Fibroblast of skin of right quadriceps (primary cell): ENCODE measurements at places on chromosomes 7 and 10.

DNA sequence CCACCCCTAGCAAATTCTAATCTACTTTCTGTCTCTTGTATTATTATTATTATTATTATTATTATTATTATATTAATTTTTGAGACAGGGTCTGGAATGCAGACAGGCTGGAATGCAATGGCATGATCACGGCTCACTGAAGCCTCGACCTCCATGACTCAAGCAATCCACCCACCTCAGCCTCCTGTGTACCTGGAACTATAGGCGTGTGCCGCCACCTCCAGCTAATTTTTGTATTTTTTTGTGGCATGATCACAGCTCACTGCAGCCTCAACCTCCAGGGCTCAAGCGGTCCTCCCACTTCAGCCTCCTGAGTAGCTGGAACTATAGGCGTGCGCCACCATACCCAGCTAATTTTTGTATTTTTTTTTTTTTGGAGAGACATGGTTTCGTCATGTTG is 2.6 kb upstream of the TMEM139 start:
- no peak for DNase-seq

DNA sequence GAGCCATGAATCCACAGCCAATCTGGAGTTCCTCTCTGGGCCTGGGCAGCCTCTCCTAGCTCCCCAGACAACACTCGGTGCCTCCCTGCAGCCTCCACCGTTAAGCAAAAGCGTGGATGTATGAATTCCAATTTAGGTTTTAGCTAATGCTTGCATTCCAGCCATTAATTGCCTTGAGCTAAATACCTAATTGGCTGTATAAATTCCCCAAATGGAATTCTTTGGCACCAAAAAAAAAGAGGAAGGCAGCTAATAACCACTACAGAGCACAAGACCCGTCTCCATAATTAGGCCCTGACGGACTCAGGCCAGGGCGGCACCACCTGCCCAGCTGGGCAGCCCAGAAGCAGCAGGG is 140.5 kb downstream of the PTPRN2 start:
- DNase-seq, result no peak

GRCh38 chr10:11330383-11331045 is 280.9 kb downstream of the USP6NL start:
- DNase-seq, result peak; percentile 32

DNA sequence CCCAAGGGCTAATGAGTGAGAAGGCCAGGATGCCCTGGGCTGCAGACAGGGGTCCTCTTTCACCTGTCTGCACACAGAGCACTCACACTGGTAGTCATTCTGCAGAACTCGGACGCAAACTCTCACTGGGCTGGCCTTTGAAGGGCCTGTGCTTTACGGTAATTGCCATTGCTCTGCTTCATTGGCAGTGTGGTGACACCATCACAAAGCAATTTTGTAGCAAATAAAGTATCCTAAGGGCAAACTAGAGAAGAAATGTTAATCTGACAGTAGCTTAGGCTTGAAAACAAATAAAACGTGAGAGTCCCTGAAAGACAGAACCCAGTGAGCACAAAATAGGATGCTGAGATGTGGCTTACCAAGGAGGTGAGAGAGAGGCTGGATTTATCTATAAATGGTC is 30.6 kb upstream of the FIGNL1 start:
- no peak for DNase-seq

GRCh38 chr10:69241575-69241974 is 21.4 kb downstream of the HKDC1 start:
- DNase-seq, result no peak

DNA sequence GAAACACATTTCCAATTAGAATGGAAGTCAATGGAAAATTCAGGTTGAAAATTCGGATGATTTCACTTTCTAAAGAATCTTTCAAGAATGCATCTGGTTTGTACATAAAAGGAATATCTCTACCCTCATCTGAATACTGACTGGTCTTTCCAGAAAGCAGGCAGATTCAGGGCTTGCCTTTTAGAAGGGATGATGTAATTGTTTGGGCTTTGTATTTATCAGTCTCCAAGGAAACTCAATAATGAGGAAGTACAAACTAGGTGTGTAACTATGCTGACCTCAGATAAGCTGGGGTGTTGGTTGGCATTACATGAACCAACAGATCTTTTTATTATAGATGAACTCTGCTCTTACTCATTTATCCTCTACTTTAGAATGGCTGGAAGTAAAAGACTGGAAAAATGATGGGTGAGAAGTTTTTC is 24.1 kb downstream of the PDLIM1 start:
- peak; percentile 88 for DNase-seq

DNA sequence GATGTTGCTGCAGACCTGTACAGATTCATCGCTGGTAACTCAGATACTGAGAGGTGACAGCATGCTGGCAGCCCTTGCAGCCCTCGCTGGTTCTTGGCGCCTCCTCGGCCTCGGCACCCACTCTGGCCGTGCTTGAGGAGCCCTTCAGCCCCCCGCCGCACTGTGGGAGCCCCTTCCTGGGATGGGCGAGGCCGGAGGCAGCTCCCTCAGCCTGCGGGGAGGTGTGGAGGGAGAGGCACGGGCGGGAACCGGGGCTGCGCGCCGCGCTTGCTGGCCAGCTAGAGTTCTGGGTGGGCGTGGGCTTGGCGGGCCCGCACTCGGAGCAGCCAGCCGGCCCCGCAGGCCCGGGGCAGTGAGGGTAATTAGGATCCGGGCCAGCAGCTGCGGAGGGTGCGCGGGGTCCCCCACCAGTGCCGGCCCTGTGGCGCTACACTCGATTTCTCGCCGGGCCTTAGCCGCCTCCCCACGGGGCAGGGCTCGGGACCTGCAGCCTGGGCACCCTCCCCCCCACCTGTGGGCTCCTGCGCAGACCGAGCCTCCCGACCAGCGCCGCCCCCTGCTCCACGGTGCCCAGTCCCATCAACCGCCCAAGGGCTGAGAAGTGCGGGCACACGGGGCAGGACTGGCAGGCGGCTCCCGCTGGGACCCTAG is 12.2 kb upstream of the GTPBP10 start:
- DNase-seq, result no peak

DNA sequence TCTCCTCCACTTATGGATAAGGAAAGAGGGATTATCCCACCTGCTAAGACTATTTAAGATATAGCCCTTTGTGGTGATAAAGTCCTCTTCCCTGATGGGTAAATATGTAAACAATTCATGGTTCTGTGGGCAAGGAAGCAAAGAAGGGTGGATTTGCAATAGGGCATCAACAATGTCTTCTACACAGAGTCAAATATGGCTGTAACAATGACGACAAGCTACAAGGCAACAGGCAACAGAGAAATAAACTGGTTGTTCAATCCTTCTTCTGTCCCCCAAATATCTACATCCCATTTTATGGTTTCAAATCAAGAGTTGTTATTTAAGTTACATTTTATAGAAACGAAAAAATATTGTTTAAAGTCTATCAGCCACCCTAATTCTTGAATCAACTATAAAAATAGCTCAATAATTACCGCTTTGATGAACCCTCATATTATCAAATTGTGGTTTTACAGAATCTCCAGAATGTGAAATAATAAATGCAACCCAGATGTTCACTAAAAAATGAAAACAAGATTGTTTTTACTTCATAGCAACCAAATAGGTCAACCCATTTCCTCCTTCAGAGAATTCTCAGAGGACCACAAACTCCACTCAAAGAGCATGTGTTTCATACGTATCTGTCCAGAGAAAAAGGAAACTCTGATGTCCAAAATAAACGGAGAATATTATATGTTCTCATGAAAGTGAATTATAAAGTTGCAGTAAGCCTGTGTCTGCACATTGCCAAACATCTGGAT is 13.8 kb downstream of the CYTH3 start:
- DNase-seq, result peak; percentile 88

DNA sequence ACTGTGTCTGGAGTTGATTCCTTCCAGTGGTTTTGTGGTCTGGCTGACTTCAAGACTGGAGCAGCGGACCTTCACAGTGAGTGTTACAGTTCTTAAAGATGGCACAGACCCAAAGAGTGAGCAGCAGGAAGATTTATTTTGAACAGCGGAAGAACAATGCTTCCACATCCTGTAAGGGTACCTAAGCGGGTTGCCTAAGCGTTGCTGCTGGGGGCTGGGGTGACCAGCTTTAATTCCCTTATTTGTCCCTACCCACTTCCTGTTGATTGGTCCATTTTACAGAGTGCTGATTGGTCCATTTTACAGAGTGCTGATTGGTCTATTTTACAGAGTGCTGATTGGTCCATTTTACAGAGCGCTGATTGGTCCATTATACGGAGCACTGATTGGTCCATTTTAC is 13.2 kb downstream of the AKR1B15 start:
- peak; percentile 66 for DNase-seq

DNA sequence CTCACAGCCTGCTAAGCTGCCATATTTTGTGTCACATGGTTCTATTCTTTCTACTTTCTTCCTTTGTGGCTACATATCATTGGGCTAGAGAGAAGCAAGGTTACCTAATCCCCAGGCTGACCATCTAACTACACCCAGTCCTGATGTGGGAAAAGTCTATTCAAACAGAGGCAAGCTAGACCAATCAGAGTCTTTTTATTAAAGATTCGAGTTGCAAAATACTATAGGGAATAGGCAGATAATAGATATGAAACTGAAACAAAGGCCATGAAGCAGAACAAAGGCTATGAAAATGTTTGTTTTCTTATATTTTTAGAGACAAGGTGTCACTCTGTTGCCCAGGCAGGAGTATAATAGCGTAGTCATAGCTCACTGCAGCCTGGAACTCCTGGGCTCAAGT is 36.7 kb downstream of the MTERF1 start:
- no peak for DNase-seq

DNA sequence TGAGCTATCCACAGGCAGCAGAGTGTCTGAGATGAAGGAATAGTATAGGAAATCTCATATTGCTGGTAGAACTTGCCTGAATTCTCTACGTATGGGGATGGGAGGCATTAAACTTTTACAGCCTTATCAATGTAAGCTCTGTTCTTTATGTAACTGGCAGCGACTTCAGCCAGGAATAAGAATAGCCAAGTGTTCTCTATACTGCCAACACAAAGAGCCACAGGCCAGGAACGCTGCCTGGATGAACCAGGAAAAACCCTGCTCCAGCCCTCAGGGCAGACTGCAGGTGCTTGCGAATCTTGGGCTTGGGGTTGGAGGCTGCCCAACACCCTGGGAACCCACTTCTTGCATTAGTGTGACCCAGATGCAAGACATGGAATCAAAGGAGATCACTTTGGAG is 6.1 kb upstream of the OLAH start:
- no peak for DNase-seq

DNA sequence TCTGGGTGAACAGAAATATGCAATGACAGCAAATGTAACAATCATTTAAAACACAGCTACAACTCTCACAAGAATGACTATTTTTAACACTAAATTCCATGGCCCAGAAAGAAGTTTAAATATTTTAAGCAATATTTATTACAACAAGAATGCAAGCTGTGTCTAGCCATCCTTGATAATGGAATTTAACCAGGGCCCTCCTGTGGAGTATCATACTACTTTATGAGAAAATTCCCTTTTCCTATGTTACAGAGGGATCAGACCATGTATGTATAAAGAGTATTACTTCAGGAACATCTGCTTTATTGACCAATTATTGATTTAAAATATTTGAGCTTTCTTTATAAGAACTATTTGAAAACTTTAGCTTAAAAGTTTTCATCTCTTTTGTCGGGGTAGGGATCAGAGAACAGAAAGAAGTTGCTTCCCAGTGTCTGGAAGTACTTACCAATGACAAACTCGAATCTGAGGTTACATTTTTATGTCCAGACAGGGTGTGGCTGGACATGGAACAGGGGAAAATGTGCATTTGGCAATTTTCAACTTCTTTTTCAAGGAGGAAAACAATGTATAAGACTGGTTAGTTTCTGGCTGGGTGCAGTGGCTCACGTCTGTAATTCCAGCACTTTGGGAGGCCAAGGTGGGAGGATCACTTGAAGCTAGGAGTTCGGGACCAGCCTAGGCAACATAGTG is 48.3 kb upstream of the NRBF2 start:
- DNase-seq, result peak; percentile 50

DNA sequence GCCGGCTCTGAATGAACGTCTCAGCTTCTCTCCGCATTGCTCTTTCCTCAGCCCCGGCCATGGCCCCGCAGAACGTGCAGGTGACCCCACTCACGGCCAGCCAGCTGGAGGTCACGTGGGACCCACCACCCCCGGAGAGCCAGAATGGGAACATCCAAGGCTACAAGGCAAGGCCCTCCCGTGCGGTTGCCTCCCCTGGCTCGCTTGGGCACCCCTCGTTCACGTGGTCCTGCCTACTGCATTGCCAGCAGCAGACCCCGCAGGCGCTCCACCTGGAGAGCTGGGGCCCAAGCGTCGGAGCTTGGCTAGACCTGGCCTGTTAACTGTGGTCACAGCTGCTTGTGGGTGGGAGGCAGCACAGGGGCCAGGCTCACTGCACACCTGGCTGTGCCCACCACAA is 476.3 kb upstream of the FOXK1 start:
- DNase-seq, result no peak
